ENCODE measurements at places on chromosomes 4 and X.

DNA sequence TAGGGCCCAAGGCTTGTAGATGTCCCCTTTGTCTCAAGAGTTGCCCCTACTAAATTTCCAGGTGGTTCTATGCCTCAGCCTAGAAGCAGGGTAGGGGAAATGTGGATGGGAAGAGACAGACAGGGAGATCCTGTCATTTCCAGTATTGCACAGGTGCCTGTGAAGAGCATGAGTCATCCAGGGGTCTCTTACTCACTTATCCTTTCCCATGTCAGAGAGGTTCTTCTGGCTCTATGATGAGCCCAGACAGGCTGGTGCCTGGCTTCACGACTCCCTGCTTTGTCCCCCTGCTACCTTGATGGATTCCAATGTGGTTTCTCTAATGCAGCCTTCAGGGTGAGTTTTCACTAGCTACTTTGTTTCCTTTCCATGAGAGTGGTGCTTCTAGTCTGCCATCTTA, 35.2 kb upstream of the DDX60 start:
- no peak for DNase-seq

DNA sequence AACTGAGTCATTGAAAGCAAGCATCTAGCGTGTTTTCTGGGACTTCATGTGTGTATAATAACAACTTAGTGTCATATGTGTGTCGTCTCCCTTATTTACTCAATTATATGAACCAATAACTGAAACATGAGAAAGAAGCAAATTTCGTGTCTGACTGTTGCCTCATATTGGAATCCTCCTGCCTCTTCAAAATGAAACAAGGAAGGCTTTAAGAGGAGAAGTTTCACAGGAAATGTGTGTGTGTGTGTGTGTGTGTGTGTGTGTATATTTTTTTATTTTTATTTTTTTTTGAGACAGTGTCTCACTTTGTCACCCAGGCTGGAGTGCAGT, 145.8 kb upstream of the SFRP2 start:
- DNase-seq: no peak

DNA sequence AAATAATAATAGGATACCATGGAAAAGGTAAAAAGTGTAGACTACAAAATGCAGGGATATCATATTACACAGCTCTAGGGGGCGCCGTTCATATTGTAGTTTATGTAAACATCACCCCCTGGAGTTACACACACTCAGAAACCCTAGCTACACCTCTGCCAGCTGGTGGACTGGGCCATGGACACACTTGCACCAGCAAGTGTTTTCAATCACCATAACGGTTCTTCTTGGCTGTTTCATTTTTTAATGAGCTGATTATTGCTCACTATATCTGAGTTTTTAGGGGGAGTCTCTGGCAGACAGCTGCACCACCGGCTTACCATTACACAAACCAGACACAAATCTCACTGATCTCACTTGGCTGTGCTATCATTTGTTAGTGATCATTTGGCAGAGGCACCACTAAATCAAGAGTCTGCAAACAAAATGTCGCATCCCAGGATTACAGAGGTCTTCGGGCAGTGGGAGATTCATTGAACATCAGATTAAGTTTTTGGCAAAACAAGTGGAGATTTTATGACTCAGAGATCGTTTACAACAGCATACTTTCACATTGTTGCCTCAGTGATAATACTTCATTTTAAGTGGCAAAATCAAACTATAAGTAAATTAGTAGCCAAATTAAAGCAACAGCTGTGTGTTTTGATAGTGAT, 185.7 kb downstream of the UNC5C start:
- DNase-seq: no peak

DNA sequence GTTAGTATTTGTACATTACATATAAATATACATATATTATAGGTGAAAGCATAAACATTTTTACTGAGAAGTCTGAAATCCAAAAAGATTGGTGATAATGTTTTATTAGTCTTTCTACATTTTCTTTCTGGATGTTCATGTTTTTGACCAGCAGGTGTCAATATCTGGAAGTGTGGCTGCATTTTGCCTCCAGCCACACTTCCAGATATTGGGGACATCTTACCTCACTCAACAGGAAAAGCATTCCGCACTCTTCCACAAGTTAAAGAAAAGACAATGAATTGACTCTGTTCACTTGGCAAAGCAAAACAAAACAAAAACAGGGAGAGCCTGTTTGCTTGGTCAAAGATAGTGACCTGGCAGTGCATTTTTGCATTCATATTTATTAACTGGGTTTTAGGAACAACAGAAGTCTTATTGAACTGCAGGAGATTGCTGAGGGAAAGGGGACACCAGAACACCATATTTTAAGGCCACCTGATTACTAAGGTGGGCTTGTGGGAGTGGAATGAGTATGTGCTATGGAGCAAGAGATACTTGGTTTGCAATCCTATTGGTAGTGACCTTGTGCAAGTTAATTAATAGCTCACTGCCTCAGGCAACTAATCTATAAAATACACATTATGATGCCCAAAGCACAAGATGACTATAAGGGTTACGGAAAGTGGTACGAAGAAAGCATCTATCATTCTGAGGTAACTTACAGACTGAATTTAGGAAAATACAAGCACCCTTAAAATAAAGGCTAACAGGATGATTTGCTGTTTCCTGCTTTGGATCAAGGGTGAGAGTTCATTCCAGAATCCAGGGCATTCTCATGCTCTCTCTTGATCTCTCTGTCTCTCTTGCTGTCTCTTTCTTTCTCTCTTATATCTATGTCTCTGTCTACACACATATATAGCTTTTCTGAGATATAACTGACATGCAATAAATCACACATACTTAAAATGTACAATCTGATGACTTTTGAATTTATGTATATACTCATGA, 389.9 kb upstream of the EMCN start:
- no peak for DNase-seq

- no peak for DNase-seq
These were observed 8.5 kb downstream of the SRP72 start for GRCh38 chr4:56475917-56476316.

- DNase-seq: no peak
These were observed 14.8 kb downstream of the NDNF start for GRCh38 chr4:121057466-121057922.

GRCh38 chr4:88793475-88793874, 95.8 kb upstream of the NAP1L5 start:
- DNase-seq: no peak

- DNase-seq: no peak
These were observed 65.7 kb upstream of the PAGE1 start for GRCh38 chrX:49761481-49761880.

DNA sequence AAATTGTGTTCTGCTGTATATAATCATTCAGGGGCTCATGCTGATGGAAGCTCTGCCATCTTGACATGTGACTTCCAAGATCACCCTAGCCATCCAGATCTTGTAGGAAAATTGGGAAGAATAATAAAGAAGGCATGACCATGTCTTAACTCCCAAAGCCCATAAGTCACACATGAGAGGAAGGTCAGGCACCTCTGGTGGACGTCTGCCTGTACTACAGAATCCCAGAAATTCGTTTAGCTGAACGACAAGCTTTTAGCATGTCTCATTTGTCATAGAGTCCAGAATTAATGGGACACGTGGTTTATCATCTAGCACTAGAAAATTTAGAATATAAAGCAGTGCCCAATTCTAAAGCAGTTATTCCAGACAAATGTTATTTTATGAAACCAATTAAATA, 212.7 kb downstream of the CENPC start:
- no peak for DNase-seq

GRCh38 chrX:100477958-100478357, 67.9 kb upstream of the PCDH19 start:
- peak; percentile 15 for DNase-seq

GRCh38 chr4:15031993-15032675, 29.9 kb downstream of the CPEB2 start:
- no peak for DNase-seq

DNA sequence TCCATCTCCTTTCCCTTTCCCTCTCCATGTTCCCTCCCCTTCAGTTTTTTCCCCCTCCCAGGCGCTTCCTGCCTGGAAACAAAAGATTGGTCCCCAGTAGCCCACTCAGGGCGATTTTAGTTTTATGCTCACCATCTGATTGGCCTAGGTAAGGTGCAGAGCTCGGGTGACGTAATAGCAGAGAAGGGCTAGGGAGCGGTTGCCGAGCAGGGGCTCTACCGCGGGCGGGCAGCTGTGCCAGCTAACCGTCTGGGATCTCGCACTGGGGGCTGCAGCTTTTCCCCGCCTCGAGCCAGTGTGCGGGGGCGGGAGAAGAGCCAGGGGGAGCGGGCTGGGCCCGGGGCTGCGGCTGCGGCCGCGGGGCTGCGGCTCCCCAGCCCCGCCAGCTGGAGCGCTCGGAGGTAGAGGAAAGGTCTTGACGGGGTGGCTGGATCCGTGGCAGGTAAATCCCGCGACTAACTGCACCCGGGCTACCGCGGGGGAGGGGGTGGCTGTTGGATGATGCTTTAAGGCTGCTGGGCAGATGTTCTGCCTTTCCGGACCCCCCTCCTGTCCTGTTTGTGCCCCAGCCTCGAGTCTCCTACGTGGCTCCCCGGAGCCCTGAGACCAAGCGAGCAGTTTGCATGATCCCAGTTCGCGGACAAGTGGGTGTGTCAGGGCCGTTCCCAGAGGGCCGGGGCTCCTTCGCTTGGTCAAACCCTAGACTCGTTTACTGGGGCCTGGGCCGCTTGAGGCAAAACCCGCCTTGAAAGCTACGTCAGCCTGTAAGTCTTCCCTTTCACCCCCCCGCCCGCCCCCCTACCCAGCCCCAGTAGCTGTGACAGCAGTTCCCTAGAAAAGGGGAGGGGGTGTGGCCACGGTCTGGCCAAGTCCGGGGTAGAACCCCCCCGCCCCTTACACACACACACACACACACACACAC, at the start of gene PAK3:
Gene PAK3, plus strand, starts transcription at position 218 of the 922 bp plus-strand sequence. CDS start 26,913 bp downstream, outside the sequence.
- DNase-seq: peak; percentile 18

DNA sequence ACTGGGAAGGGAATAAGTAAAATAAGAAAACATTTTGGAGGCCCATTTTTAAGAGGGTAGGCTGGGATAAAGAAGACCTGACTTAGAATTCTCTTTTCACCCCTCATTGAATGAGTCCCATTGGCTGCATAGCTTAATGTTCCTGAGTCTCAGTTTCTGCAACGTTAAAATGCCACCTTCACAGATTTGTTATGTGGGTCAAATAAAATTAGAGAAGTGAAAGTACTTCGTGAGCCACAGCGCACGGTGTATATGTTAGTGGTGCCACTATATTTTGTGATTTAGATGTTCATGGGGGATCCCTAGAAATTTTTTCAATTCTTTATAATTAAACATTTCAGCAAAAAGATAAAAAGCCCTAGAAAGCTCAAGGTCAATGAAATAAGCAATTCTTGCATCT, 109.2 kb upstream of the HS3ST1 start:
- DNase-seq: no peak

GRCh38 chrX:153065389-153065788, 6.9 kb upstream of the PNMA6A start:
- no peak for DNase-seq

- DNase-seq: no peak
These were observed 620.4 kb downstream of the ANKRD50 start for GRCh38 chr4:124092101-124092500.

DNA sequence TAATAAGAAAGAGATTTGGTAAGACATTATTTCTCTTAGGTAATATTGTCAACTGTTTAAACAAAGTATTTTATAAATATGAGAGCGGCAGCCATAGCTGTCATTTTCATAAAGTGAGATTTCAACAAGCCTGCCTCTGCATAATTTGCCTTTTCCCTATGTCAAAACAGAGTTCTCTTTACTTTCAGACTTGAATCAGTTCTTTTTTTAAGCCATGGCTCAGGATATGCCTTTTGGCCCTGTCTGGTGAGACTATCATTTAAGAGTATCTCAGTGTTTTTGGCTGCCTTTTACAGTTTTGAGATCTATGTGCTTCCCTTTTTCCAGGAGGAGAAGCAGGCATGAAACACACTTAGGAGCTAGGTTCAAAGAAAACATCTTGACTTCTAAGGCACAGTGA, 7.5 kb upstream of the GUCY1A1 start:
- DNase-seq: no peak

- DNase-seq: no peak
These were observed 327.0 kb upstream of the DKK2 start for GRCh38 chr4:107363125-107363524.

- no peak for DNase-seq
These were observed 263.5 kb upstream of the DKK2 start for GRCh38 chr4:107299646-107300045.

- DNase-seq: no peak
These were observed 218.5 kb upstream of the TLL1 start for GRCh38 chr4:165654556-165654955.

DNA sequence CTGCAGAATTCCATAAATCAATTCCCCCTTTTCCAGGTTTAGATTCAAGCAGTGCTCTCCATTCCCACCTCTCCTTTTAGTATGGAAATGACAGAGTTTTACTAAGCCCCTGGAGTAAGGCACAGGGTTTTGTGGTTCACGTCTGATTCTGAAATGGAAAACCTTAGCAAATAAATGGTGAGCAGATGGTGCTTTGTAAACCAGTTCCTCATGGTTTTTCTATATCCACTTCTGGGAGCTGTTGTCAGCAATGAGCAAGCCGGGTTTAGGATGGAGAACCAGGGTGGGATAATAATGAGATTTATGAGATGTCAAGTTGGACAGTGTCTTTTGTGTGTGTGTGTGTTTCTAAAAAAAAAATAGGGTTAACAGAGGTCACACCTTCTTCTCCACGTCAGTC, 113.8 kb upstream of the RBPJ start:
- DNase-seq: no peak

DNA sequence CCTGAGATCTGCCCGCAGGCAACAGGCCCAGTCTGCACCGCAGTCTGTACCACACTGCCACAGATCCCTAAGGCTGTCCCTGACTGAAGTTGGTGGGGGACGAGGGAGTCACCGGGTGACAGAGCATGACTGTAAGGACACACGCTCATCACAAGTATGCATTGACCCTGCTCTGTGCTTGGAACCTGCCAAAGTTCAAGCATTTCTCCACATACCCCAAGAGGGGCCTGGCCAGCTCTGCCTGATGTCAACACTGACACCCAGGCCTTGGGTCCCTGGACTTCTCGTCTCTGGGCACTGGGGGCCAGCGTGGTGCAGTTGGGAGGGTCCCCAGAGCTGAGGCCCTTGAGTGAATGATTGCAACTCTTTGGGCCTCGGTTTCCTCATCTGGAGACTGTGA, 7.9 kb downstream of the BLOC1S4 start:
- DNase-seq: no peak

- DNase-seq: no peak
These were observed 41.0 kb downstream of the UGT2B28 start for GRCh38 chr4:69321153-69321729.

- DNase-seq: no peak
These were observed 674.8 kb downstream of the RAPGEF2 start for GRCh38 chr4:159777689-159778088.

DNA sequence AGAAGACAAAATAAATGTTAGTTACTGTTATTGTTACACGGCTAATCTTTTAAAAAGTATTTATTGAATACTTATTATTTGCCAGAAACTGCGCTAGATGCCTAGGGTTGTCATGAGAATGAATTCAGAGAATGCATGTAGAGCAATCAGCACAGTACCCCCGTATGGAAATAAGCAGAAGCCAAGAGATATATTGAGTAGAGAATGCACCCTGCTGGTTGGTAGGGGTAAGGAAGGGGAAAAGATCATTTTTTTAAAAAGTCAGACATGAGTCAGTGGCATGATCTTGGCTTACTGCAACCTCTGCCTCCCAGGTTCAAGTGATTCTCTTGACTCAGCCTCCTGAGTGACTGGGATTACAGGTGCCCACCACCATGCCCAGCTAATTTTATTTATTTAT, 13.1 kb upstream of the DRP2 start:
- DNase-seq: no peak

Data from lower leg skin (tissue), 4 donors.